ENCODE measurements at places on chromosomes 2 and 18. TPM values are rescaled to one million over a fixed set of nuclear protein-coding genes. Genes with fewer than 3 reads are reported as not detected.

- no peak overlapping the region for H3K27ac ChIP-seq
- no peaks in the 10 kb centered on the region for H3K27me3 ChIP-seq
- peaks cover 43% of the 10 kb centered on the region for H3K4me1 ChIP-seq
These were observed 81.5 kb upstream of the STON1 start for GRCh38 chr2:48448274-48449061.

- H3K27me3 ChIP-seq, result peaks cover 27% of the 10 kb centered on the region
- no peak overlapping the region for H3K27ac ChIP-seq
- no peaks in the 10 kb centered on the region for H3K4me1 ChIP-seq
These were observed 19.4 kb downstream of the DYTN start for GRCh38 chr2:206698811-206699210.

GRCh38 chr18:48356151-48356745, 52.9 kb downstream of the ZBTB7C start:
- no peaks in the 10 kb centered on the region for H3K36me3 ChIP-seq
- no peaks in the 10 kb centered on the region for H3K27me3 ChIP-seq
- no peak for DNase-seq

DNA sequence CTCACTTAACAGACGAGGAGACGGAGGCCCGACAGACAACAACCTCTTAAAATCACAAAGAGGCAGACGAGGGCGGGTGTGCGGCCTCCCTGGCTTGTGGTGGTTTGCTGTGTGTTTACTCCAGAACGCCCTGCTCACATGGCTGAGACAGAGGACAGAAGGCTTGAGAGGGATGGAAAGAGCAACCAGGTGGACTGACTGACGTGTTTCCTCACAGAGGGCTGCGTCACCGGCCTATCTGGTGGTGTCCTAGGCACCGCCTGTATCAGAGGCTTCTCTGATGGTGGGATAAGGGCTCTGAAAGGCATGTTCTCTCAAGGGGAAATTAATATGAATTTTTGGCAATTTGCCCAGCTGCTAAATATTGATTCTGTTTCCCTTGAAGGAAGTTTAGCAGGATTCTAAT, 47.0 kb upstream of the RALBP1 start:
- no peaks in the 10 kb centered on the region for H3K36me3 ChIP-seq
- no peaks in the 10 kb centered on the region for H3K4me1 ChIP-seq
- H3K27ac ChIP-seq, result no peak overlapping the region
- H3K4me3 ChIP-seq, result no peak overlapping the region

- H3K27me3 ChIP-seq, result no peaks in the 10 kb centered on the region
- no peak for DNase-seq
- H3K36me3 ChIP-seq, result no peaks in the 10 kb centered on the region
- no peak overlapping the region for H3K27ac ChIP-seq
These were observed 101.4 kb downstream of the DYNAP start for GRCh38 chr18:54692463-54692862.

DNA sequence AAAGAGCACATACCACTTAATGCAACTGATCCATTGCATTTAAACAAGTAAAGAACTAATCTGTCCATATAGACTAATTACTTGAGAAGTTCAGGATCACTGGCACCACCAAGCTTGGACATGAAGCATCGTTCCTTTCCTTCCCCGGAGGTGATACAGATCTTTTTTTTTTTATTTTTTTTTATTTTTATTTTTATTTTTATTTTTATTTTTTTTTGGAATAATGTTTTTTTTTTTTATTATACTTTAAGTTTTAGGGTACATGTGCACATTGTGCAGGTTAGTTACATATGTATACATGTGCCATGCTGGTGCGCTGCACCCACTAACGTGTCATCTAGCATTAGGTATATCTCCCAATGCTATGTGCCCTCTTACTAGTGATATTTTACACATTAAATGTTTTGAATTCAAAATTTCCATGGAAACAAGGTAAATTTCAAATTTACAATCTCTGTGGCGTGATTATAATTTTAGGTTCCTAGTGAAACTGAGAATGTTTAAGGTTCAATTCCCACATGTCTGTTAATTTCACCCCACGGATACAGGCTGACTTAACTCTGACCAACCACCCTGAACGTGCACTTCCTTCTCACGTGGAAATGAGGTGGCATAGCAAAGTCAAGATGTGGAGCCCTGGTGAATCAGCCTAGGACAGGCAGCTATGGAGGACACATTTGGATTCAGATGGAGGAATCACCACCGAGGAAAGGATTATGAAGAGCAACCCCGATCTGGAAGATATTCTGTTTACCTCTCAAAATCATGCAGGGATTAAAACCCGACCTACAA, 101.6 kb upstream of the THOC1 start:
- H3K4me1 ChIP-seq, result peaks cover 42% of the 10 kb centered on the region
- peak overlapping the region; percentile 93 for H3K27ac ChIP-seq
- no peaks in the 10 kb centered on the region for H3K27me3 ChIP-seq
- H3K36me3 ChIP-seq, result no peaks in the 10 kb centered on the region

GRCh38 chr2:168640039-168640438, 162.4 kb upstream of the NOSTRIN start:
- peak overlapping the region; percentile 94 for H3K27ac ChIP-seq
- no peak overlapping the region for H3K4me3 ChIP-seq
- H3K36me3 ChIP-seq, result no peaks in the 10 kb centered on the region
- peaks cover 32% of the 10 kb centered on the region for H3K4me1 ChIP-seq

DNA sequence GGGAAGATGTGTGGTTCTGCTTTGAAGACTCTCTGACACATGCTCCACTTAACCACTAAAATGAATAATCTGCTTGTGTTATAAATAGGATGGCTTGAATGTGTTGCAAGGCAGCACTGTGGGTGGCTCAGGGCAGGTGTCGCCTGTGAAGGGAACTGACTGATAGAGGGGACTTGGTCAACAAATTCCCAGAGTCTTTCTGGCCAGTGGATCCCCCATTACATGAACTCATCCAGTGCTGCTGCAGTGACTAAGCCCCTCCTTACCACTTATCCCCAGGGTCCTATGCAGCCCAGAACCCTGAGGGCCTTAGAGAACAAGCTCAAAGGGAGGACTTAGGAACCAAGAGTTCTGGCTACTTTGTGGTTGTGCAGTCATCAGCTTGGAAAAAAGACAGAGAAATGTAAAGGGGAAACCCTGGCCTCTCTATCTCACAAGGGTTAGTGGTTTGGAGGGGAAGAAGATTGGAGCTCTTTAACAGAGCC, 226.2 kb upstream of the TNP1 start:
- no peak overlapping the region for H3K4me3 ChIP-seq
- no peaks in the 10 kb centered on the region for H3K36me3 ChIP-seq
- peak; percentile 35 for DNase-seq
- H3K27ac ChIP-seq, result no peak overlapping the region

GRCh38 chr2:212494418-212495020, 44.1 kb downstream of the ERBB4 start:
- H3K4me3 ChIP-seq, result no peak overlapping the region
- peaks cover 8% of the 10 kb centered on the region for H3K4me1 ChIP-seq
- H3K27ac ChIP-seq, result no peak overlapping the region
- no peaks in the 10 kb centered on the region for H3K36me3 ChIP-seq
- no peak for DNase-seq
- no peaks in the 10 kb centered on the region for H3K27me3 ChIP-seq

Gene FMNL2
- total RNA-seq, result 8.6 TPM

Gene DAW1
- total RNA-seq, result 0.46 TPM

Gene ZNF521
- total RNA-seq, result 442 TPM

Gene RETREG2
- total RNA-seq, result 74.0 TPM

All from cardiac muscle cell (in vitro differentiated cells and primary cell).